EH (cell line): ENCODE measurements at places on chromosomes 7 and 10.

GRCh38 chr7:132318352-132319318 lies 257.6 kb downstream of the PLXNA4 start:
- peak; percentile 77 for DNase-seq

- DNase-seq, result no peak
These were observed 112.3 kb downstream of the ITGB8 start for GRCh38 chr7:20442951-20443350.

DNA sequence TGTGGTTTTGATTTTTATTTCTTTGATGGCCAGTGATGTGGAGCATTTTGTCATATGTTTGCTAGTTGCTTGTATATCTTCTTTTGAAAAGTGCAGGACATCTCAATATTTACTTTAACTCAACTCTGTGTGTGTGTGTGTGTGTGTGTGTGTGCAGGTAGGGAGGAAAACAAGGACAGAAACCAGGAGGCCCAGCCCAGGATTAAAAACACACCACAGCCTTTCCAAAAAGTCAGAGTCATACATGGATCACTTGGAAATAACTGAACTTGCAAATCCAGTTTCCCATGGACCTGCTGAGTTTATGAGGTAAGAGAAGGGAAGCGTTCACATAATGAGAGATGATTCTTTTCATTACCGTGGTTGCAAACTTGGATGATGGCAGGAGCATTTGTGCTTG lies 189.9 kb upstream of the LYZL1 start:
- no peak for DNase-seq

- DNase-seq, result peak; percentile 29
These were observed 20.2 kb upstream of the BAIAP2L1 start for GRCh38 chr7:98420966-98421612.

DNA sequence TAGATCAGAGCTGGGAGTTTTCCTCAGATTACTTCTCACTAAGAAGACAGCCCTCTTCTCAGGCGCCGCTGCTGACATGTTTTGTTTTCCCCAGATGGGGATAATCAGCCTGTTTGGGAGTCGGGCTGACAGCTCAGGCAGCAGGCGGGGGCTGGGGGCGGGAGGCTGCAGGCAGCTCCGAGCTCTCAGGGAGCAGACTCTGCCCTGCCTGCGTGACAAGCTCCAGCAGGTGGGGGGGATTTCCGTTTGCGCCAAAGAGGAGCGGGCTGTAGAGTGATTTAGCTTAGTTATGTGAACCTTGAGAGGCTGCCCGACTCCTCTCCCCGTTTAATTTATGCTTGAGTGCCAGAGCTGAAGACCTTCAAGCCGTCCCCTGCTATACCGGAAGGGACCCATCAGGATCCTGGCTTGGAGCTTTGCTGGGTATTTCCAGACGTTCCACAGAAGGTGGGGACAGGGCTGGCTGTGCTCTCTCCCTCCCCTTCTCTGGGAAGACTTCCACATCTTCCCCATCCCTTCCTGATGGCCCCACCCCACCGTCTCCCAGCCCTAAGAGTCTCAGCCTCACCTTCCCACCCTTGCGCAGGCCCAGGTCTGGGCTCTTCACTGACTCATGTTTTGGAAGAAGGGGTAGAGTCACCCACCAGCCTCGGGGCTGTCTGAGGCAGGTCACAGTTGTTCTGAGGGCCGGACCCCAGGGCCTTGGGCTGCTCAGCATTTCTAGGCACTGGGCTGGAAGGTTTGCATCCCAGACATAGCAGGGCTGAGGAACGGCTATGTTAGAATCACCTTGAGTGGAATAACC lies 24.7 kb upstream of the ADCYAP1R1 start:
- peak; percentile 0 for DNase-seq

DNA sequence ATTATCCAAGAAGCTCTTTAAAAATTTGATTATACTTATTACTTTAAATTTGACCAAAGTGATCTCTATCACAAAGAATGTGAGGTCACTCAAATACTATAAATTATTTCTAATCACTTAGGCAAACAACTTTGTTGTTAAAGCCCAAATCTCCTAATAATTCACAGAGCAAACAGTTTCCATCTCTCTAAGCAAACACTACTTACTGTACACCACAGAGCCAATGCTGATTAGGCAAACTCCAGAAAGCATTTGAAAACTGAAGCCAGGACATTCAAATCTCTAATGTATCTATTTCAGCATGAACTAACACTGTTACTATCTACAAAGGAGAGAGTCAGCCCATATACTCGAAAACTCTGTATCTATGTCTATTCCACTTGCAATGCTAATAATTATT lies 107.1 kb downstream of the RNF32 start:
- DNase-seq, result no peak

GRCh38 chr7:154178895-154179294 lies 126.7 kb downstream of the DPP6 start:
- DNase-seq, result no peak

GRCh38 chr10:22250897-22251660 lies 33.3 kb upstream of the EBLN1 start:
- DNase-seq, result no peak

DNA sequence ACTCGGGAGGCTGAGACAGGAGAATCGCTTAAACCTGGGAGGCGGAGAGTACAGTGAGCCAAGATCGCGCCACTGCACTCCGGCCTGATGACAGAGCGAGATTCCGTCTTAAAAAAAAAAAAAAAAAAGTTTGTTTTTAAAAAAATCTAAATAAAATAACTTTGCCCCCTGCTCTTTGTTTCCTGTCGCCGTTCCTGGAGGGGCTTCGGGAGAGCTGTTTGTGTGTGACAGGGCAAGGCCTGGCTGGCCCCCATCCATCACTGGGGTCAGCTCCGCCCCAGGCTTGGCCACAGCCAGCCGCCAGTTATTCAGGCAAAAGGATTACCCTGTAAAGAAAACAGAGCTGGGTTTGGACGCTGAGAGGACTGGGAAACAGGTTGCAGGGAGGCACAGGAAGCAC lies 16.4 kb downstream of the LEP start:
- no peak for DNase-seq

- DNase-seq, result peak; percentile 12
These were observed 137.0 kb downstream of the RAPGEF5 start for GRCh38 chr7:22219739-22220493.

GRCh38 chr10:54063514-54063913 lies 737.5 kb downstream of the PCDH15 start:
- no peak for DNase-seq

- DNase-seq, result no peak
These were observed 300.6 kb downstream of the CNTNAP2 start for GRCh38 chr7:146417176-146417575.

DNA sequence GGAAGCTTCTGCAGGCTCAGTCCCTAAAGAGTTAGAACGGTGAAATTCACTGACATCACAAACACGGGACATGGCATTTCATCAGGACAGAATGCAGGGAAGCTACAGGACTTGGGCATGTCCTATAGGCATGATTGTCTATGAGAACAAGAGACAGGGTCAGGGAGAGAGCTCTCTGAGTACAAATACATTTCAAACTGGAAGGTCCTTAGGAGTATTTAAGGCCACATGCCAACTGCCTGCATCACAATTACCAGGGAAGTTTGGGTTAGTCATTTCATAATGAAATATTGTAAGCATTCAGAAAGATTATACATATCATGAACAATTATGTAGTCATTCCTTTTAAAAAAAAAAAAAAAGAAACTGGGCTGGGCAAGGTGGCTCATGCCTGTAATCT lies 71.3 kb downstream of the CREB3L2 start:
- DNase-seq, result peak; percentile 91

DNA sequence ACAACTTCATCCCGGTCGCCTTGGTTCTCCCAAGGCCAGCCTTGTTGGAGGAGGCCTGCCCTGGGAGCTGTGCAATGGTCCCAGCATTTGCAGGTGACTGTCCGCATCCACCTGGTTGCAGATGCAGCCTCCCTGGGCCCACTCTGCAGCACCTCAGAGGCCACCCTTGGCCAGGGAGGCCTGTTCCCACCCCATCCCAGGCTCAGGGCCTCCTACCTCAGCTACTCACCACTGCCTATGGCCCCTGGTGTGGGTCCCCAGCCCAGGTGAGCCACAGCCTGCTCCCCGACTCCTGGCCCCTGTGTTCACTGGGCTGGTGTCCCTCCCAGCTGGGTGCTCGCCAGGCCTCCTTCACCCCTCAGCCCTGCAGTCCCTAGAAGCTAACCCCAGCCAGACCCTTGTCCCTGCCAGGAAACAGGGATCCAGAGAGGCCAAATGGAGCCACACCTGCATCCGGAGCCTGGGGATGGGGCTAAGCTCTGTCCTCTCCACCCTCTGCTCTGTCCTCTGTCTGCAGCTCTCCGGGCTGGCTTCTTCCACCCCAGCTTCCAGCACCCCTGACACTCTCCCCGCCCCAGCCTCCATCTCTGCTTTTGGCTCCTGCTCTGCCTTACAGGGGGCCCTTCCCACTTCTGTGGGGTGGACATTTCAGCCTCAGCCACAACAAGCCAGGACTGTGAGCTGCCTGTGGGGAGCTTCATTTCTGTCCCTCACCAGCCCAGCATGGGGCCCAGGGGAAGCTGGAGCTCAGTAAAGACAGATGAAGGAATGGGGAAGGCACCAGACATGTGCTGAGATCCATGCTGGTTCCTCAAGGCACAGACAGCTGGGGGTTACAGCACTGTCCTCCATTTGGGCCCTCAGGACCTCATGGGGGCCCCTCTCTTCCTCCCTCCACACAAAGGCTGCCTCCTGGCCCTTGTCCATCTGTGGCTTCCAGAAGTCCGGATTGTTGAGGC lies 35.6 kb upstream of the ANTXRL start:
- DNase-seq, result no peak

DNA sequence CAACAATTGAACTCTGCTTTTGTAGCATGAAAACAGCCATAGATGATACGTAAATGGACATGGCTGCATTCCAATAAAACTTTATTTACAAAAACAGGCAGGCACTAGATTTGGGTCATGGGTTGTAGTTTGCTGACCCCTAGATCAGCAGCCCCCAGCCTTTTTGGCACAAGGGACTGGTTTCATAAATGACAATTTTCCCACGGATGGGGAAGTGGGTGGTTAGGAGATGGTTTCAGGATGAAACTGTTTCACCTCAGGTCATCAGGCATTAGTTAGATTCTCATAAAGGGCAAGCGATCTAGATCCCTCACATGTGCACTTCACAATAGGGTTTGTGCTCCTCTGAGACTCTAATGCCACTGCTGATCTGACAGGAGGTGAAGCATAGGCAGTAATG lies 16.5 kb upstream of the ANK3 start:
- DNase-seq, result no peak

DNA sequence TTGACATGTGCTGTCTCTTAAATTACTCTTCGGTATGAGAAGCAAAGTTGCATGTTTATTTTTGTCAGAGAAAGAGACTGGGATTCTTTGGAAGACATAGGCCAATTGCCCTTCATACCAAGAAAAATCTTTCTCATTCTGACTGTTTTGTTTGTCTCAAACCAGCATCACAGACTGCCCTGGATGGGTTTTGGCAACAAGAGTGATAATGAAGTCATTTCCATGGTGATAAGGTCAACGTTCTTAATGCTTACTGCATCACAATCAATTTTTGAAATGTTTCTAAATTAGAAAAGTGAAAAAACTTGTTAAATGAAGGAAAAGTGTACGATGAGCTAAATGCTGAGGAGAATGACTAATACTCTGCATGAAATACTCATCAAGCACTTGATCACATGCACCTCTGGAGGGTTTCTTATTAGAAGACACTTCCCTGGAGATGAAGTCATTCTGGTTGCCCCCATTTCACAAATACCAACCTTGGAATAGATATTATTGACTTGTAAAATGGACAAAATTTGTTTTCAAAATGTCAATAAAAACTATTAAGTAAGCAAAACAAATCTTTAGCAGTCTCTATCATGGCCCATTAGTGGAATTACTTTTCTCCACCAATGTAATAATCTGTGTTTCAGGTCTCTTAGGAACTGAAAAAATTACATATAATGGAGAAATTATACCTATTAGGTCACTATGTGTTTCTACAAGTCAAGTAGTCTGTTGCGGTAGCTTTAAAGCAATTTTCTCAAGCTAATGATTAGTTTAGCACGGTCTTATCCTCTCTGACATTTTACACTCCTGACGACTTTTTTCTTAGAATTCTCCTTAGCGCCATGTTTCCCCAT lies 19.9 kb upstream of the SEC61G start:
- DNase-seq, result peak; percentile 14
